Sciatic nerve (tissue), 2 donors: ENCODE measurements at places on chromosomes 11 and 22. TPM values are rescaled to one million over a fixed set of nuclear protein-coding genes. Genes with fewer than 3 reads are reported as not detected.

DNA sequence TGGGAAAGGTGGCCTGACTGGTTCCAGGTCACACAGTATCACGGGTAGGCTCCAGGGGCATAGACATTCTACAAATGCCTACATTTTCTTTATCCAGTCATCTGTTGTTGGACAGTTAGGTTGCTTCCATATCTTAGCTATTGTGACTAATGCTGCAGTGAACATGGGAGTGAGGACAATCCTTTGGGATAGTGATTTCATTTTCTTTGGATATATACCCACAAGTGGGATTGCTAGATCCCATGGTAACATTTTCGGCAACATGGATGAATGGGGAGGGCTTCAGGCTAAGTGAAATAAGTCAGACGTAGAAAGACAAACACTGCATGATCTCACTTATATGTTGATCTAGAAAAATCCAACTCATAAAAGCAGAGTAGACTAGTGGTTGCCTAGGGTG, 744.3 kb downstream of the NTM start:
- no peak for DNase-seq

- DNase-seq = no peak
Measured at GRCh38 chr11:34909955-34910354, 6.2 kb downstream of the APIP start.

CNTN5 gene
- not detected for total RNA-seq

CBLIF gene
- not detected for total RNA-seq

KCNC1 gene
- not detected for total RNA-seq
